ENCODE measurements at places on chromosomes 11 and 22. TPM values are rescaled to one million over a fixed set of nuclear protein-coding genes. Genes with fewer than 3 reads are reported as not detected.

- DNase-seq, result no peak
Observed at GRCh38 chr11:44848203-44848962, 102.3 kb downstream of the TP53I11 start.

DNA sequence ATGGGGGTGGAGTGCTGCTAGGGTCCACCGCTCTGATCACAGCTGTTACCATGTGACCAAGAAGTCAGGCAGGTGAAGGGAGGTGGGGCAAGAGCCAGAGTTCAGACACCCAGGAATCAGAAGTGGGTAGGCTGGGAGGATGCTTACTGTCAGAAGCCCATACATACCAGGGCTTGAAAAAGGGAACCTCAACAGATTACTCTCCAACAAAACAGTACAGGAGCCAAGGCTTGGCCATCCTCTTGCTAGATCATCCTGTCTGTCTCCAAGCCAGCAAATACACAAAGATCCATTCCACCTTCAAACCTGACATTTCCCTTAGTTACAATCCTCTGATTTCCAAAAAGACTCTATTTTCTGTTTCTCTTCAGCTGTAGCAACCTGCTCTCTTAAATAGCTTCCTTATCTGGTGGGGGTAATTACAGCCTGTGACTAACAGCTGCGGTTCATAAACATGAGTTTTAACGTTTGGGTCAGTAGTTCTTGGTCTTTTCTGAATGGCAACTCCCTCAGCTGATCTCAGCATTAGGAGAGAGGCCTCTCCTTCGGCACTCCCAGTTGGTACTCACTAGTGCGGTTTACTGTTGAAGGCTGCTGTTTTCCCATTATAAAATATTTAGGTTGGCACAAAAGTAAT lies 31.1 kb upstream of the WT1 start:
- DNase-seq, result peak; percentile 17

DNA sequence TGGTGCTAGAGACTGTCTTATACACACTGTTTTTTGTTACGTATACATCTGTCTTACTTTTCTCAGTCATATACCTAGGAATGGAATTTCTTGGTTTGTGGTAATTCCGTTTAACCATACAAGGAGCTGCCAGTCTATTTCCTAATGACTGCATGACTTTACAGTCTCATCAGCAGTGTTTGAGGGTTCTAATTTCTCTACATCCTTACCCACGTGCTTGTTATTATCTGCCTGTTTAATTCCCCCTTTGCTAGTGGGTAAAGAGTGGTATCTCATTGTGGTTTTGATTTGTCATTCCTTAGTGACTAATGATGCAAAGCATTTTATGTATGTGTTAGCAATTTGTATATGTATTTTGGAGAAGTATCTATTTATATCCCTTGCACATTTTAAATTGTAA lies 1008.0 kb downstream of the FAM181B start:
- no peak for DNase-seq

GRCh38 chr11:8812438-8812837 lies 98.6 kb upstream of the AKIP1 start:
- peak; percentile 30 for DNase-seq

DNA sequence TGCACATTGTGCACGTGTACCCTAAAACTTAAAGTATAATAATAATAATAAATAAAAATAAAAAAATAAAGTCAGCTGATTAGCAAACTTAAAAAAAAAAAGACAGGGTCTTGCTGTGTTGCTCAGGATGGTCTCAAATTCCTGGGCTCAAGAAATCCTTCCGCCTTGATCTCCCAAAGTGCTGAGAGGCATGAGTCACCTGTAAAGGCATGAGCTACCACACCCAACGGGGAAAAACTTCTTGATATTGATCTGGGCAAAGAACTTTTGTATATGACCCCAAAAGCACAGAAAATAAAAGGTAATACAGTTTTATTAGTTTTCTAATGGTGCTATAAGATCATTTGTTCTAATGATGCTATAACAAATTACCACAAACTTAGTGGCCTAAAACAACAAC lies 46.1 kb downstream of the ENTHD1 start:
- DNase-seq, result no peak

The PKNOX2 gene
- 0.94 TPM for total RNA-seq

The PARVA gene
- total RNA-seq, result 32.6 TPM
